ENCODE measurements at places on chromosomes 7 and 10.

DNA sequence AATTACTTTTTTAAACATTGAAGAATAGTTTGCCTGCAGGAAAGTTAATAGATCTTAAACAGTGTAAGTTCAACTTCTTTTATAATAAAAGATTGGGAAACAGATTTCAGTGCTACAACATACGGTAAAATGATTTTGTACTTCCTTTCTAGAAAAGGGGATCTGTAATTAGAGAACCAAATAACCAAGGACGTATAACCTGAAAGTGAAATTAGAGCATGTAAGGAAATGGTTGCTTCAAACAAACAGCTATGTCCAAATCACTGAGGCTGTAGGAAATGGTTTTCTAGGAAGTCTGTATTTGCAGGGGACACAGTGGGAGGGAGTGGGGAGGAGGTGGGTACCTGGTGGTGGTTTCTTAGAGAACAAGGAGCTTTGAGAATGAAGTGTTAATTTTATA, 57.9 kb upstream of the EXOC6 start:
- DNase-seq = no peak

- no peak for DNase-seq
These were observed 82.5 kb downstream of the C10orf90 start for GRCh38 chr10:126588024-126588423.

DNA sequence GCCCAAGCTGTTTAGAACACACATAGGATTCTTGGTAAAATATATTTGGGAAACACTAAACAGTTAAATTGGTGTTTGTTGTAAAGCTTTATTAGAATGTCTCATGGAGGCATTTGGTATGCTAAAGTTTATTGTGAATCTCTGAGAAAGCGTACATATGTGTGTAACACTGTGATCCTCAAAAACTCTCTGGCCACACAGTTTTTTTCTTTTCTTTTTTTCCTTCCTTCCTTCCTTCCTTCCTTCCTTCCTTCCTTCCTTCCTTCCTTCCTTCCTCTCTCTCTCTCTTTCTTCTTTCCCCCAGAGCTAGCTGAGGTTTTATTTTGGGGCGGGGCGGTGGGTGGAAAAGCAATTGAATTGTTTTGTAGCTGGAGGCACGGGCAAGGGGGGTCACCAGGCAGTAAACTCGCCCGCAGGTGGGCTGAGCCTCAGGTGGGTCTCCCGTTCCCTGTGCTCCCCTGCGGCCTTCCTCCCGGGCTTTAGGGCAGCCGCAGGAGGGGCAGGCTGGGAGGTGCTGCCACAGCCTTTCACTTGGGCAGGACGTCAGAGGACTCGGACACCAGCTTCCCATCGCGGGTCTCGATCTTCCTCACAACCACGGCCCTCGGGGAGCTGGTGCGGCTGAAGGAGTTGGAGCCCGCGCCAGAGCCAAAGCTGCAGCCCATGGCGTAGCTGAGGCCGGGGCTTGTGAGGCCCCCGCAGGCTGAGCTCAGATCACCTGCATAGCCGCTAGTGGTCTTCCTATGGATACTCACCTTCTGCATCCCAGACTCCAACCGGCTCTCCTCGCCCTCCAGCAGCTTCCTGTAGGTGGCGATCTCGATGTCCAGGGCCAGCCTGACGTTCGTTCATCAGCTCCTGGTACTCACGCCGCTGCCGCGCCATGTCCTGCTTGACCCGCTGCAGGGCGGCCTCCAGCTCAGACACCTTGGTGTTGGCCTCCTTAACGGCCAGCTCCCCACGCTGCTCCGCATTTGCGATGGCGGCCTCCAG, 459.0 kb downstream of the GATA3 start:
- no peak for DNase-seq

DNA sequence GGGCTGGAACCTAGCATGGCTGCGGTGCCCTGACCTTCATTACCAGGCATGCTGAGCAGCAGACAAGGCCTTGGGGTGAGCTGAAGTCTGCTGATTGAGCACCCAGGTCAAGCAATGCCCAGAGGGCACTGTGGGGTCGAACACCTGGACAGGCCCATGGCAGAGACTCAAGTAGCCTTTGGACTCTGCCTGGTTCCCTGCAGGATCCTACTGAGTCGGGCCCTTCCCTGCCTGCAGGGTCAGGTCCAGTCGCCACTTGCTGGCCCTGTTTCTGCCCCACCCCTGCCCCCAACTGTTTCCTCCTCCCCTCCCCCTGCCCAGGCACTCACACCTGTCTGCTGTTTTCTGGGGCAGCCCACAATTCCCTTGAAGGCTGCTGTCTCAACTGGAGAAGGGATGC, 483.2 kb upstream of the MKI67 start:
- DNase-seq = no peak

GRCh38 chr7:2714636-2715035, 26.6 kb downstream of the AMZ1 start:
- no peak for DNase-seq

GRCh38 chr10:120172356-120172755, 279.8 kb downstream of the SEC23IP start:
- no peak for DNase-seq

DNA sequence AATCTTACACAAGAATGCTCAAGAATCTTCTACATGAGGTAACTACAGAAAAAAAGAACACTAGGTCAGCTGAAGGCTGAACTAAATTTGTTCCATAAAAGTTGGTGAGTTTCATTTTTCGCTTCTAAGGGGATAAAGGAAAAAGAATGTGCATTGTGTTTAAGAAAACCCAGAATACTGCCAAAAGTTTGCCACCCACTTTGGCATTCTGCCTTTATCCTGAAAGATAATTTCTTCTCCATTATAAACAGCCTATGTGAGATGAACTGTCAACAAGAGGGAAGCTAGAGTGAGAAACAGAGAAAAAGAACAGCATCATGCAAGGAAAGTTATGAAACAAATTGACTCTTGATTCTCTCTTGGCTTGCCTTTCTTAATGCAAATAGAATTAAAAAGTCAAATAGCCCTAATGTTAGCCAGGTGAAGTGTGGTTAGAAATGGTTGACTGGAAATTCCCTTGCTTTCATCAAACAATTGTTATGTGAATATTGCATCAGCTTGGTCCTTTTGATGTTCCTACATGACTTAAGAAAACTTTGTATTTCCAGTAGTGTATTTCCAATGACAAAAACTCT, 25.8 kb downstream of the STEAP1 start:
- DNase-seq = peak; percentile 63

DNA sequence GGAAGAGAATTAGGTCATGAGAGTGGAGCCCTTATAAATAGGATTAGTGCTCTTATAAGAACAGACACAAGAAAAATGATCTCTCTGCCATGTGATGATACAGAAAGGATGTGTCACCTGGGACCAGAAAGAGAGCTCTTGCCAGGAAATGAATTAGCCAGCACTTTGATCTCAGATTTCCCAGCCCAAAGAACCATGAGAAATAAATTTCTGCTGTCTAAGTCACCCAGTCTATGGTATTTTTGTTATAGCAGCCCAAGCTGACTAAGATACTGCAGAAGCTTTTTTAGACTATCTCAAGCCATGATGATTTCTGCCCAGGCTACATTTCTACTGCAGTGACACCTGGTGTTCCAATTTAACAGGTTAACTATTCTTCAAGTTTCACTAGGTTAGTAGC, 84.8 kb downstream of the RSU1 start:
- DNase-seq = no peak

DNA sequence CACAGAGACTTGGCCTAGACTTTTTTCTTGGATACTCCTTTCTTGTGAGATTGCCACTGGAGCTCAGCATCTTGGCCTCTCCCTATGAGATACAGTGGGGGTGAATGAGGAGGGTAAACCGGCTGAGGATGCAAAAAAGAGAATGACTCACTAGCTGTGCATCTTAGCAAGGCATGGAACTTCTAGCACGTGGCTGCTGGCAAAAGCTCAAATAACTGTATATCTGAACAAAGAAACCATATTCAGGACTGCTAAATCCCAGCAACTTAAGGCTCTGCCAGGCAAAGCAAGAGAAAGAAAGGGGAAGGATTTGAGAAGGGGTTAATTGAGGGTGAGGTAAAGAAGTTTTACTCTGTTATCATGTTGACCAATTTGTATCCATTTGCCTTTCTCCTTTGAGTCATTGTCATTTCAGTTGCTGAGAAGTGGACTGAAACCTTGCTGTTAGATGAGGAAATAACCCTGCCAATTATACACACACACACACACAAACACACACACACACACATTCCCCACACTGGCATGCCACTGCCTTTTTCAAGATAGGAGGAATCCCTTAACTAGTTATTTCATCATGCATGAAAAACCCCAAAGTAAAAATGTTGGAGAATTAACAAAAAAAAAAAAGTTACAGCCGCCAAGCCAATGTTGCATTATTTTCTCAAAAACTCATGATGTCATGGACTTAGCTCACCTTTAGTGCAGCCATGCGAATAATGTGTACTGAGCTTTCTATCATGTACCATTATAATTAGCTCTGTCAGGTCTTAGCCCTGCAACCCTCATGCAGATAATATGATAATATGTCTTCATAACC, 997.3 kb downstream of the LRMDA start:
- peak; percentile 70 for DNase-seq
